ENCODE measurements at places on chromosomes 5 and 9. TPM values are rescaled to one million over a fixed set of nuclear protein-coding genes. Genes with fewer than 3 reads are reported as not detected.

Gene PSAT1
- polyA plus RNA-seq, result 0.58 TPM

Gene GAPT
- polyA plus RNA-seq, result 308 TPM

Gene MEF2C
- polyA plus RNA-seq, result 547 TPM

Gene SHISAL2B
- not detected for polyA plus RNA-seq

Gene SLC1A1
- not detected for polyA plus RNA-seq

Gene NUTM2G
- polyA plus RNA-seq, result not detected

Gene C7
- not detected for polyA plus RNA-seq

Gene DND1
- not detected for polyA plus RNA-seq

Gene F2RL2
- polyA plus RNA-seq, result 0.25 TPM

Data from naive B cell (primary cell).